ENCODE measurements at places on chromosomes 7 and 10.

GRCh38 chr7:78153285-78153684 lies 354.7 kb downstream of the PHTF2 start:
- DNase-seq, result no peak

DNA sequence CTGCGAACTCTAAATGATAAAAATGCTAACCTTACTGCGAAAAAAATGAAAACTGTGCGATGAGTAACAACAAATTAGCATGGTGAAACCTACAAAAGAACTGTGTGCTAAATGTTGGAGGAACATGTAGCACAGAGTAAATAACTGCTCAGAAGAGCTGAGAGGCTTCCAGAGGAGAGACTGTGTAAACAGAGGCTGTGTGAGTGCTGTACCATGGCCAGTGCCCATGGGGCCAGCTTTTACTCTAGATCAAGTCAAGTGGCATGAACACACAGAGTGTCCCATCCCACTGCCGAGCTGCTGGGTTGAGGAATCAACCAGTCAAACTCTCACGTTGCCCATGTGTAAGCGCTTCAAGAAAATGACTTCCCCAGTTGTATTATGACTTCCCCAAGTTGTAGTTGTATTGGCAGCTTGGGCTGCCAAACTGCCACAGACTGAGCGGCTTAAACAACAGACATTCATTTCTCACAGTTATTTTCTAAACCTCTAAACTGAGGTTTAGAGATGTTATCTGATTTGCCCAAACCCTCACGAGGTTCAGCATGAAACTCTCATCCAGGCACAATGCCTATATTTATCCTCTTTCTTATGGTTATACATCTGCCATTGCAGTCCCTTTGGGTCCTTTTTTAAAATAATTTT lies 270.7 kb downstream of the ABCA13 start:
- DNase-seq, result no peak

DNA sequence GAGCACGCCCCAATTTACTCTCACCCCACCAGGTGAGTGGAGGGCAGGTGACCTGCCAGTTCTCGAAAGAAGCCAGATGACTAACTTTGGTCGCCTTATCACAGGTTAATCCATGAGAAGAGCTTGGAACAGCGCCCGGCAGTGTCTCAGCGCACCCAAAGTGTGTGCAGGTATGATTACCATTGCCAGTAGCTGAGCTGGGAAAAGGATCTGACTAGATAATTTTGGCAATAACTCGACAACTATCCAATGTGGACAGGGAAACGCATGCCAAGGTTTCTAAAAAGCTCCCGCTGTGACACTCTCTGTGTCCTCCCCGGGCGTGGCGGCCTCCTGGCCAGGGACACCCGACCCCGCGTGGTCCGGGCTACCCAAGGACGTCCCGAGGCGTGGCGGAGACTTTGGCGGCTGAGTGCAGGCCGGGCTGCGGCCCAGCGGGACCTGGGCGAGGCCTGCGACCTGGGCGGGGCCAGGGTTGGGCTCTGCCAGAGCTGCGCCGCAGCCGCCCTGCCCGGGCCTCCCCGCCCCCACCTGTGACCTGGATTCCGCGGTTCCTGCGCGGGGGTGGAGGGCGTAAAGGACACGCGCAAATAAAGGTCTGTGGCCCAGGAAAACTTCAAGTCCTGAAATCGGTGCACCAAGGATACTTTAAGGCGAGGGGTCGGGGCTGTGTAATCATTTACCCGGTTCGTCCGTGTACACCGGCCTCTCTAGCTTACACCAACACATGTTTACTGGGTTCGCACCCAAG lies 13.7 kb upstream of the WAPL start:
- no peak for DNase-seq

DNA sequence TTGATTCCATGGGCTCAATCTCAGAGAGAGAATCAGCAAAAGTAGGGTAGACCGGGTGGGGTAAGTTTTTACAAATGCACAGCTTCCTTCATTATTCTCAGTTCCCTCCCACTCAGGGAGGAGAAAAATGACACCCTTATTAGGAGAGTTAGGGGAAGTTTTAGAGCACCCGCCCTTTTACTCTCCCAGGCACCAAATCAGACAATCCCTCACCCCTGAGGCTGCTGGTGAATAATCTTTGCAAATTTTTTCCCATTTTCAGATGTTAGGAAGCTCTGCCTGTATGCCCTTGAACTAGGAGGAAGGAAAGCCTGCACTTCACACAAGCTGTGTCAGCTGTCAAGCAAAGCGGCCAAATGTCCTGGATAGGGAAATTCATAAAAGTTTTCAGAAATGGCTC lies 834.9 kb downstream of the GRID1 start:
- no peak for DNase-seq

- no peak for DNase-seq
These were observed 56.5 kb downstream of the CCDC71L start for GRCh38 chr7:106604303-106604924.

DNA sequence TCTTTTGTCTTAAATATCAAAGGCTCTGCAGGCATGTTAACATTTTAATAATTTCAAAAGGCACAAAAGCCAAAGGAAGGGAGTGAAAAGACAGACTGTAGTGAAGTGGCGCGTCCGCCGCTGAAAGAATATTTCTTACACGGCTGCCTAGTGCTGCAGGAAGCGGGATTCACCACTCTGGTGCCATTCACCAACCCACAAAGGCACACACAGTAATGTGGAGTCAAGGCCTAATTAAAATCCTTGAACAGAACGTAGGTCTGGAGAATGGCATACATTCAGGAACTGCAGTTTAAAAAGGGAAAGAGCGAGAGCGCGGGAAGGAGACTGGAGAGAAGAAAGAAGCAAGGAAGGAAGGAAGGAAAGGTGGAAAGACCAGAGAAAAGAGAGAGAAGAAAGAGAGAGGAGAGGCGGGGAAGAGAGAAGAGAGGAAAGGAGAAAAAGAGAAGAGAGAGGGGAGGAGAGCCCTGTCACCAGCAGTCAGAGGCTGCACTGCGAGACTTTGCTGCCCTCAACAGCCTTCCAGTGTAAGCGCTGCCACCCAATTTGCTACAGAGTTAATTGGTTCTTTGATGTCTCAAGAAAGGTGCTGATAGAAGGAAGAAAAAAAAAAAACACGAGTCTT lies 554.0 kb downstream of the MDFIC start:
- DNase-seq, result no peak

DNA sequence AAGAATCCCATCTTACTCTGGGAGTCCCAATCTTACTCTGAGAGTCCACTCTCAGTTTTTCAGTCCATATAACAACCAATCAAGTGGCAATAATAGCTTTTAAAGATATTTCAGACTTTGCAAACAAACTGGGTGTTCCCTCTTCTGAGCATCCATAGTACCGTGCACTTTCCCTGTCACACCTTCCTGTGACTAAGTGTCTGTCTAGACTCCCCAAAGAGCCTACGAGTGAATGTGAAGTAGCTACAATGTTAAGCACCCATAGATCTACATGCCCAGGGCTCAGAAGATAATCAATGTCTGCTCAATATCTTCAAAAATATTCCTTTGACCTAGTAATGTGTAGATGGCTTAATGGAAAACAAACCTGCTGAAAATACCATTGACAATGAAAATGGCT lies 95.6 kb upstream of the ASAH2 start:
- DNase-seq, result no peak

GRCh38 chr7:50608196-50608906 lies 43.1 kb upstream of the DDC start:
- no peak for DNase-seq

GRCh38 chr10:34364253-34365037 lies 450.7 kb downstream of the PARD3 start:
- DNase-seq, result no peak

GRCh38 chr10:24136070-24136469 lies 72.9 kb upstream of the KIAA1217 start:
- DNase-seq, result no peak

- no peak for DNase-seq
These were observed 96.2 kb downstream of the LHPP start for GRCh38 chr10:124557648-124558338.

- DNase-seq, result no peak
These were observed 42.2 kb upstream of the OPALIN start for GRCh38 chr10:96401036-96401435.

GRCh38 chr7:140059273-140060242 lies 3.2 kb downstream of the PARP12 start:
- DNase-seq, result no peak

GRCh38 chr7:1749351-1749863 lies 79.3 kb downstream of the ELFN1 start:
- DNase-seq, result no peak

DNA sequence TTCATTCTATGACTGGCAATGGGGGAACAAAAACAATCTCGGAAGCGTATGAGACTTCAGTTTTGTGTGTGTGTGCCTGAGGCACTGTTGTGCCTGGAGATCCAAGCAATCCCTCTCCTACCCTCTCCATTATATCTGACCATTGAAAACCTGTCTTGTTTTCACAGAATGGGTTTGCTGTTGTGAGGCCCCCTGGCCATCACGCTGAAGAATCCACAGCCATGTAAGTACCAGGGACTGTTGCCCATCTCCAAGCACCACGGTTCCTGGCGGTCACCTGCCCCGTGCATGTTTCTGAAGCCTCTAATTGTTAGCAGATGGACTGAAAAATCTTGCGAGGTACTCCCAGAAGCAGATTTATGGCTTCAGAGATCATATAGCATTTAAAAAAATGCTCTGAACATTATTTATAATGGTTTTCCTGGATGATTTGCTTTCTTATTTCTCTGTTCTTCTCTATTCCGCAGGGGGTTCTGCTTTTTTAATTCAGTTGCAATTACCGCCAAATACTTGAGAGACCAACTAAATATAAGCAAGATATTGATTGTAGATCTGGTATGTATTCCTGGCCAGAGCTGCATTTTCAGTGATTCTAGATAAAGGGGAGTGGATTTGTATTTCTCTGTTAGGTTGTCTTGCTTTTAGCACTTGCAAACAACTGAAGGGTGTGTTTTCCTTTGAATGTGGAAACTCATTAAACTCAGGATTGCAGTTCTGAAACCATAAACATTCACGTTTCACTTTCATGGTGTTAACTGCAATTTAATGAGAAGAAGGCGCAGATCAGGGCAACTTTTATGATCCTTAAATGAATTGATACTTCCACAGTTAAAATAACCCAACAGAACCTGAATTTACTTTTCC lies 288.2 kb downstream of the TWIST1 start:
- no peak for DNase-seq

- no peak for DNase-seq
These were observed 45.1 kb upstream of the SGCE start for GRCh38 chr7:94700926-94701554.

DNA sequence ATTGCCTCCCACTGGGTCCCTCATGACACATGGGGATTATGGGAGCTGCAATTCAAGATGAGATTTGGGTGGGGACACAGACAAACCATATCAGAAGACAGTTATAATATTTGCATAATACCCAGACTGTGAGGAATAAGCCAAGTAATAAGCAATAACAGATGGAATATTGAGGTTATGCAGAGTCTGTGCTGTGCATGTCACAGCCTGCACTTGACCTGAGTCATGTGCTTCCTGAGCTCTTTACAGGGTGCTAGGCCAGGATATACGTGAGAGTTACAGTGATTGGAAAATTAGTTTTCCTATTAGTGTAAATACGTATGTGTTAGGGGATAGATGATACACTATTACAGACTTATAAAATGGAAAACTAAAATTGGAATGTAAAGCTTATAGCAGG lies 288.7 kb downstream of the SDK1 start:
- DNase-seq, result no peak

- DNase-seq, result no peak
These were observed 314.0 kb downstream of the BICC1 start for GRCh38 chr10:58826694-58827093.

DNA sequence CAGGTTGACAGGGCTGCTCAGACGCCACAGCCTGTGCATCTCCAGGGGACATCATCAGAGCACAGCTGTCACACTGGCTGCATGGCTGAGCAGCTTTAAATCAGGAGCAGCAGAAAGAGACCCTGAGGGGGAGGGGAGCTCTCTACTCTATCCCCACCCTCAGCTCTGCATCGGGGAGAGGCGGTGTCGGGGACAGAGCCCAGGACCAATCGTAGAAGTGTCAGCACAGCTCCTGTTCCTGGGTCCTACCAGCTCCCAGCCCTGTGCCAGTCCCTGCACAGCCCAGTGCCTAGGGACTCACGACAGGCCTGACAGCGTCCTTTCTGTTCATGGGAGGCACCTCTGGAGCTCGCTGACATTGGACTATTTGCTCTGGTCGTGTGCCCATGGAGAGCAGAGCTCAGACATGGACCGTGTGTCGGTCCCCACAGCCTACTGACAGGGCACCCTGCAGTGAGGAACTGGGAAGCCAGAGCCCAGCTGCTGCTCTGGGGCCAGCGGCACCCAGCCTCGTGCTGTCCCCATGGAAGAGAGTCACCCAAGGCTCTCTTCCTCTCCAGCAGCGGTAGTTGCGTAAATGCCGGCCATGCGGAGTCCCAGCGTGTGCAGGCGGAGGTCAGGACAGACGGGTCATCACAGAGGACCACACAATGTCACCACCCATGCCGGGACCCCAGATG lies 20.4 kb upstream of the ANTXRL start:
- DNase-seq, result no peak
